Sciatic nerve (tissue), 2 donors: ENCODE measurements at places on chromosomes 1 and 21. TPM values are rescaled to one million over a fixed set of nuclear protein-coding genes. Genes with fewer than 3 reads are reported as not detected.

- DNase-seq, result no peak
Observed at GRCh38 chr1:73832276-73833181, 365.4 kb downstream of the LRRIQ3 start.

DNA sequence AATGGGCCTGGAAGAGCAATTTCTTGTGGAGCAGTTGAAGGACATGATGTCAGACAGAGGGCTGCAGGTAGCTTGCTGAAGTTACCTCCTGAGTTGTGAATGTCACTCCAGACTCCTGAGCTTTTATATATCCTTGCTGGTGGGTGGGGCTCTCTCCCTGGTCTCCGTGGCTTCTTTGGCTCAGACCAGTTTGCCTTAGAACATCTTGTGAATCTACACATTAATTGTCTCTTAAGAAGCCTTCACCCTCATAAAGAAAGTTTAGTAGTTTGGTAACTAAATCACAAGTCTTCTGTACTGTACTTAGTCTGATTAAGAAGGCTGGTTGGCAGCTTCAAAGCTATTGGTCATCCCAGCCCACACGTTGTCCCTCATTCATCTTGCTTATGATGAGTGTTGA, at the start of gene KRTAP11-1:
Gene KRTAP11-1 (minus strand): TSS at position 101 of the 400 bp plus-strand sequence. CDS start 56 bp downstream, at position 45.
- DNase-seq, result no peak

DNA sequence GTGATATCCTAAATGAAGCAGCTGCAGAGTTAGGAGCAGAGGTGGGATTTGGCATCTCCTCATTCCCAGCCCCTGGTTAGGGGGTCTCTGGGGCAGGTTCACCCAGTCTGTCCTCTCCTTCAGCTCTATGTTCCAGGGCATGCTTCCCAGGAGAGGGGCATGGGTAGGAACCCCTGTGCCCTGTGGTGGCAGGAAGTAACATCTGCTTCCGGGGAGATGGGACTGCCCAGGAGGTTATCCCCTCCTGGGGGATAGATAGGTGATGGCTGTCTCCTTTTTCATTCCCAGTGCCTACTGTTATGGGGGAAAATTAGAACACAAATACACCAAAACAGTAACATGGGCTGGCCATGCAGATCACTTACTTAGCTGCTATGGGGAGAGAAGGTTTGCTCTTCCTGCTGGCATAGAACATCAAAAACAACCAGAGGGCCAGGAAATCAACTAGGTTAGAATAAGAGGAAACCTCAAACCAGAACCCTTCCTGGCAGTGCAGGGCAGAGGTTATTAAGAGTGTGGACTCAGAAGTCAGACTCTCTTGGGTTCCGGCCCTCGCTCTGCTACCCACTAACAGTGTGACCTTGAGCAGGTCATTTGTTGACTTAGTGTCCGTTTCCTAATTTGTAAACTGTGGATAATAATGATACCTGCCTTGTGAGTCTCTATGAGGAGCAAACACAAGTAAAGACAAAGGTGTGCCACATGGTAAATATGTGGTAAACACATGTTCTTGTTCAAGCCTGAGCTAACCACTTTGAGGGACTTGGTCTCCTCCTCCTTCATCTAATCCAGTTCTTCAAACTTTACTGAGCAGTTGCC, 157.8 kb upstream of the JUN start:
- no peak for DNase-seq

GRCh38 chr1:12504601-12505000, 113.4 kb downstream of the DHRS3 start:
- DNase-seq, result no peak

GRCh38 chr1:87951852-87952251, 623.2 kb downstream of the LMO4 start:
- no peak for DNase-seq

- DNase-seq, result peak; percentile 85
Observed at GRCh38 chr1:6127587-6128163, 52.4 kb downstream of the CHD5 start.

- DNase-seq, result no peak
Observed at GRCh38 chr1:31752952-31753475, 11.1 kb downstream of the ADGRB2 start.

DNA sequence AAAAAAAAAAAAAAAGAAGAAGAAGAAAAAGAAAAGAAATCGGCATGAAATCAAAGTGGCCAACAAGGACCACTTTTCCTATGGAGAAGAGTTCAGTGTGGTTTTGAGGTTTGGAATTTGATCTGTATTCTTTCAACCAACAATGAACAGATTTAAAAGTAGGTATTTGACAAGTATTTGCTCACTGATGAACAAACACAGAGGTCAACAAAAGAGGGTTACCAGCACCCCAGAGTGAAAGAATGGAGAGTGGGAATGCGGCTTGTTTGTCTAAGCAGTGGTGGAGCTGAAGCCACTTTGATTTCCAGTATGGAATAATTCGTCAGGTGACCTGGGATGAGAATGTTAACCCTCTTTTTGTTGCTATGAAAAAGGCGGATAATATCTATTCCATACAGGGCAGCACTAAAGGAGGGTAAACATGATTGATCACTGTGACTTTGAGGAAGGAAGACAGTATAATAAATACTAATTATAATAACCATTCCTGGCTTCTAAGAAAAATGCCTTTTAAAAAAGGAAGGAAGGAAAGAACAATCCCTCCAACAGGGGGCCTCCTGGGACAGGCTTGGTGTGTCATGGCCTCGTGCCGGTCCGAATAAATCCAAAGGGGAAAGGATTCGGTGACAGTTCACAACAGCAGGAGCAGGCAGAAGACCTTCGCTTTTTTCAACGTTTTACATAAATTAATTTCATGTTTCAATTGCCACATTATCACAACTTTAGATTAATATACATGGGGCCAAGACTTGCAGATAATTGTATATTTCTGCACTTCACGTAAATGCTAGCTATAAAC, 37.2 kb upstream of the SIM2 start:
- DNase-seq, result no peak

ELOA gene
- total RNA-seq, result 28.2 TPM

ALX3 gene
- not detected for total RNA-seq

ADAMTS4 gene
- total RNA-seq, result 75.9 TPM

TRAF3IP3 gene
- total RNA-seq, result 8.3 TPM

C1orf74 gene
- total RNA-seq, result 1.5 TPM

MROH9 gene
- total RNA-seq, result 0.31 TPM
